ENCODE measurements at places on chromosomes 1 and 21.
A peak's percentile ranks its signal among the peaks of the same experiment; 100 is the strongest.

- no peak for DNase-seq
Measured at GRCh38 chr1:176919386-176920378, 244.8 kb downstream of the ASTN1 start.

GRCh38 chr1:81231729-81232038, 569.0 kb upstream of the ADGRL2 start:
- DNase-seq: no peak

DNA sequence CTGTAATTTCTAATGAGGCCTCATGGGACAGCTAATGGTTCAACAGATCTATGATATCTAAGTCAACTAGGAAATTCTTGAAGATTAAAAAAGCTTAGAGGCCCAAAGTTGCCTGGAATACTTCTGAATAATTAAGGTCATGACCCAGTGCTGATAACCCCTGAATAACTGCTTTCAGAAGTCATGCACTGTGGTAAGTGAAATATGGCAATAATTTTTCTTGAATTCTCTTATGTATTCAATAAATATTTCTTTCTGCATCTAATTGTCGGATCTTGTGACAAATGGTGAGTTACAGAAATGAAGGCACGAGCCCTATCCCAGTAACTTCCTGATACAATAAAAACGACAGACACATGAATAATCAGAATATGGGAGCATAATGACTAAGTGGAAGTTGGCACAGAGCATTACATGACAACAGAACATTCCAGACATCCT, 219.3 kb upstream of the GREM2 start:
- DNase-seq: no peak

DNA sequence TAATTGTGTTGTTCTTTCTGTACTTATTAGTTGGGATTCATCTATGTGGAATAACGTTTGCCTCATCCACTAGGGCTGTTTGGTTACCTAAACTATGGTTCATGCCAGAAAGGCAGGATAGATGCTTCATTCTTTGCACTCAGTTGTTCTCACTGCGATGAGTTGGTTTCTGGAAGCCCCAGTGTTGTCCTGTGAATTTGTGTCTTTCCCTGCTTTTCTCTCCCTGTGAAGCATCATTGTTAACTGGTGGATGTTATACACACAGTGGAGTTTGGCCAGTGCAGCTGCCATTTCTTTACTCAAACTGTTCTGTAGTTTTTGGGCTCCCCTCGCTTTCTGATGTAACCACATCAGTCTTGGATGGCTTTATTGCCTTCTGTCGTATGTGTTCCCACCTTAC, 143.6 kb upstream of the COL6A1 start:
- no peak for DNase-seq

DNA sequence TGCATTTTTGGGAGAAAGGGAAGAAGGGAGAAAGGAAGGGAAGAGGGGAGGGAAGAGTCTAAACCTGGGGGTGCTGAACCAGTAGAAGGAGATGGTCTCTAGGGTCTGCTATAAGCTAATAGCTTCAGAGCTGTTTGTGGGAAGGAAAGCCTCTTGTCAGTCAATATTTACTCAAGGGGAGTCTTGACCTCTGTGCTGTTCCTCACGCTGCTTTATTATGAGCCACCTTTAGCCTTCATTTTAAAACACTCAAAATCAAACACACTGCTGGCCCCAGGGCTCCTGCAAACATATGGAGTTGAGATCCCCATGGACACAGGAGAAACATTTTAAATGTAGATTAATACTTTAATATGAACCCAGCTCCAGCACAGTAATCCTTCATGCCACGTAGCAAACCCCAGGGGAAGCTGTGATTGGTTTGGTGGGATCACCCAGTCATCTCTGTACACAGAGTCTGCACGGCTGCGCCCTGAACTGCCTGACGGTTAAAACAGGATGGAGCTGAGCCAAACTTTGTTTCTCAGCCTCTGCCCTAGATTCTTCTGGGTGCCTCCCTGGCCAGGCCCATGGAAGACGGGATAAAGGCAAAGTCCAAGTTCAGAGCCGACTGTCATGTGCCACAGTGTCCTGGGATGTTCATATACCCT, 40.2 kb upstream of the VWA5B1 start:
- DNase-seq: peak; percentile 73

DNA sequence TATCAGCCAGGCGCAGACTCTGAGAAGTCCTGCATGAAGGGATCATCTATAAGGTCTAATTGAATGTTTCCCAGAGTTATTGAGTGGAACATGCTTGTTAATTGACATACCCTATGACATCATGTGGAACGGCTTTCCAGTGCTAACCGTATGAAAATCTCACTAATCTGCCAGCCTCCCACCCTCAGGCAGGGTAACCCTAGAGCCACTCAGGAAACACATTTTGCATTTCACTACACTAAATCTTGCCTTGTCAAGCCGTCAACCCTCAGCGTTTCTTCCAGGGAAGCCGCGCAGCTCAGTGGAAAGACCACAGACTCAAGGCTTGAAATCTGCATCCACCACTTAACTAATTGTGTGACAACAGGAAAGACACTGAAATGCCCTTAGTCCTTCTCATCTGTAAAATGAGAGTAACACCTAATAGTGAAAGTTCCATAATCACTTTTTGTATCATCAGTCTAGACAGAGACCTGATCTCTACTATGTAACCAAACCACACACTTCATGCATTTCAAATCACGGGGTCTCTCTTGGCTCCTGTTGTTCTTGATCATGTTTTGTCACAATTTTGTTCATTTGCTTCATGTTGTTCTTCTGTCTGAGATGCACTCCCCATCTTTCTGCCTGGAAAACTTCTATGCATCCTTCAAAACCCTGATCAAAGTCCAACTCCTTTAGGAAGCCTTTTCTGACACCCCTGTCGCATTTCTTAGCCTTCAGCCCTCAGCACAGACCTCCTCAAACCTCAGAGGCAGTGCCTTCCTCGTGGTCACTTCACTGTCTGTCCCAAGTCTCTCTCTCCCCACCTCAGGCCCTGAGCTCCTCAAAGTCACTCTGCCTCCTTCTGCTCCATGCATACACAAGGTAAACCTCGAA, 246.5 kb downstream of the TOMM20 start:
- DNase-seq: no peak

- no peak for DNase-seq
Measured at GRCh38 chr1:169371404-169371803, 3.4 kb downstream of the BLZF1 start.

Measured in NCI-H1930 (cell line).